ENCODE measurements at places on chromosomes 4 and X. TPM values are rescaled to one million over a fixed set of nuclear protein-coding genes. Genes with fewer than 3 reads are reported as not detected.

Gene MTNR1A
- total RNA-seq = not detected

Gene UBE2D3
- total RNA-seq = 398 TPM

Gene OTC
- total RNA-seq = not detected

DNA sequence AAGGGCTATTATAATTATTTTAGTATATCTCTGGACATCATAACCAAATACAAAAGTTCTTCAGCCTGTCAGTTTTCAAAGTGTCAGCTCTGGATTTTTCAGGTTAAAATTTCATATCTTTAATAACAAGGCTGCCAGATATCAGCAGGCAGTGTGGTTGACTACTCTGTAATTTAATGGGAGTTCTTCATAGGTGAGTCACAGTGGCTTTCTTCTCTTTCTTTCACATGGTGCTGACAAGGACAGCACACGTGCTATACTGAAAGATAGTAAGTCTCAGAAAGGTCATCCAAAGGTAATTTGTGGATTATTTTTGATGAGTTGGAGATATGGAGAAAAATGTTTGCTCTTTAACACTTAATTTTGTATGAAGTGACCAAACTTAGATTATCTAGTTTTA, 43.2 kb downstream of the GALNT7 start:
- peaks cover 53% of the 10 kb centered on the region for H3K4me1 ChIP-seq
- H3K27me3 ChIP-seq = no peaks in the 10 kb centered on the region
- no peak overlapping the region for H3K4me3 ChIP-seq

GRCh38 chr4:188015025-188015940, 19.7 kb downstream of the ZFP42 start:
- H3K27me3 ChIP-seq = no peaks in the 10 kb centered on the region
- no peaks in the 10 kb centered on the region for H3K36me3 ChIP-seq
- no peaks in the 10 kb centered on the region for H3K4me1 ChIP-seq
- no peak overlapping the region for H3K27ac ChIP-seq

DNA sequence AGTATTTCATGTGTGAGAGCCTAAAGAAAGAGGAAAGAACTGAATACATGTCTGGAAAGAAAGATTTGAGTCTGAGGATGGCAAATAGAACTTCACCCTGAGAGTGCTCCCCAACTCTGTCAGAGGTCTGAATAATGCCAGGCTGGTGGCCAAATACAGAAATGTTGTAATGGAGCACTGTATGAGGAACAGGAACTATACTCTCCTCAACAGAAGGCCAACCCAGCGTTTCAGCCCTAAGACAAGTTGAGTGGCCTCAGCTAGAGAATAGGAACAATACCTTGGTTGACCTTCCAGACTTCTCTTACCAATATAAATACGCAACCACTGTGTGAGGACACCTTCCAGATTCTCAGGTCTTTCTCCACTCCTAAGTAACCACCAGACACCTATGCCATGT, 94.5 kb upstream of the STIM2 start:
- H3K4me1 ChIP-seq = no peaks in the 10 kb centered on the region
- H3K27me3 ChIP-seq = no peaks in the 10 kb centered on the region
- DNase-seq = no peak
- H3K36me3 ChIP-seq = peaks cover 5% of the 10 kb centered on the region

DNA sequence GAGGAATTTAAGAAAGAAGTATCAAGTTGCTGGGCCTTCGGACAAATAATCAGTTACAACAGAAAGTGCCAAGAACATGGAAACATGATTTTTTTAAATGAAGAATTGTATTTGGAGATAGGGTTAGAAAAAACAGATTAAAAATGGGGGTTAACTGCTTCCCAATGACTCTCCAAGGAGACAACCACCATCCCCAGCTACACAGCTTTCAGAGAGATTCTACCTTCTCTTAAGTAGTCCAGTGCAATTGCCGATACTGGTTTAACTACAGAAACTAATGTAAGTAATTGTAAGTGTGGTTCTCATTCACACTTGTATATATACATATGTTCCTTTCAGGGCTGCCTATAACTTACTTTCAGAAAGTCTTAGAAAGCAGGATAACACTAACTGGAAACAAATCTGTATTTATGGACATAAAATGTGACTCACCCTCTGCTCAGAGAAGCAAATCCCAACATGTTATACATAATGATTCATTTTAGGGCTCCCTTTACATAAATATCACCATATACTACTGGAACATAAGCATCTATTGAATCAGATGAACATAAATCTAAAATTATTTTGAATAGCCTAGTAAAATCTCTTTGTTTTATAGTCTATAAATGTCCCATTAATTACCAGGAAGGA, 248.9 kb upstream of the UGT8 start:
- no peaks in the 10 kb centered on the region for H3K36me3 ChIP-seq
- H3K4me1 ChIP-seq = no peaks in the 10 kb centered on the region
- DNase-seq = no peak

GRCh38 chr4:138689187-138689586, 326.4 kb upstream of the NOCT start:
- no peaks in the 10 kb centered on the region for H3K27me3 ChIP-seq
- no peaks in the 10 kb centered on the region for H3K36me3 ChIP-seq
- no peak for DNase-seq
- H3K4me1 ChIP-seq = no peaks in the 10 kb centered on the region

GRCh38 chr4:3875466-3875865, 109.3 kb downstream of the ADRA2C start:
- H3K4me3 ChIP-seq = no peak overlapping the region
- no peak for DNase-seq
- peaks cover 19% of the 10 kb centered on the region for H3K4me1 ChIP-seq
- no peak overlapping the region for H3K27ac ChIP-seq

DNA sequence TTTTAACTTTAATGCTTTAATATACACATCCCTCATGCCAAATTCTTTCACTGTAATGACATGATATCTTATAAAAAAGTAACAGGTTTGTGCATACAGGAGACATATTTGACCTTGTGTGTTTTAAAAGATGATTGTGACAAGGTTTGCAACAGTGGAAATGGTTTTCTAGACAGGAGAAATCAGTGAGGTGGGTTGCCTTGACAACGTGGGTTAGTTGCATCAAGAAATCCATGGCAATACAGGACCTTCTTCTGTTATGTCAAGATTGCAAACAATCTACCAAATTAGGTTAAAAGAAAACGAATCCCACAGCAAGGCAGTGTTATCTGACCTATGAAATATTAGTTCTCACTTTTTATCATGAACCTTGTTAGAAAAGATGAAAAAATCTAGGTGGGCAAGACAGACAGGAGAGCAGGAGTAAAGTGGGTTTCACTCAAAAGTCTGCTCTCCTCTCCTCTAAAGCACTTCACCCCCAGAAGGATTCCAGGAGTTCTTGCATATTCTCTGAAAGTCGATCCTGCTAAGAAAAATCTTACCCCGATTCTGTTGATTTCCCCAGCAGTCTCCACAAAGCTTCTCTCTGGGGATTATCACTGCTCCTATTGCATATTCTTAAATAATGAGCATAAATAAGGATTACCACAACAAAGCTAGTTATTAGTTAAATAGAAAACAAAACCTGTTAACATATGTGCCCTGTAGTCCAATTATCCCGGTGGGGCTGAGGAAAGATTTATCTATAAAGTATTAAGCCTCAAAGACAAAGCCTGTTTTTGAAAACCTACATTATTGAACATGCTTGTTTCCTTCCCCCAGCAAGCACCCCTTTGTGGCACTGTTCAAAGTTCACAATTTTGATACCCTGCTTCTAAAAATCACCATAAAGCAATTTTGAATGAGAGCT, 71.0 kb downstream of the TMA16 start:
- H3K4me1 ChIP-seq = no peaks in the 10 kb centered on the region
- no peaks in the 10 kb centered on the region for H3K27me3 ChIP-seq
- no peak overlapping the region for H3K4me3 ChIP-seq
- H3K27ac ChIP-seq = no peak overlapping the region
- DNase-seq = no peak

GRCh38 chrX:124212622-124213021, 119.8 kb upstream of the TEX13D start:
- no peak for DNase-seq
- no peak overlapping the region for H3K4me3 ChIP-seq
- no peaks in the 10 kb centered on the region for H3K27me3 ChIP-seq
- no peaks in the 10 kb centered on the region for H3K4me1 ChIP-seq
- H3K36me3 ChIP-seq = no peaks in the 10 kb centered on the region
- no peak overlapping the region for H3K27ac ChIP-seq

DNA sequence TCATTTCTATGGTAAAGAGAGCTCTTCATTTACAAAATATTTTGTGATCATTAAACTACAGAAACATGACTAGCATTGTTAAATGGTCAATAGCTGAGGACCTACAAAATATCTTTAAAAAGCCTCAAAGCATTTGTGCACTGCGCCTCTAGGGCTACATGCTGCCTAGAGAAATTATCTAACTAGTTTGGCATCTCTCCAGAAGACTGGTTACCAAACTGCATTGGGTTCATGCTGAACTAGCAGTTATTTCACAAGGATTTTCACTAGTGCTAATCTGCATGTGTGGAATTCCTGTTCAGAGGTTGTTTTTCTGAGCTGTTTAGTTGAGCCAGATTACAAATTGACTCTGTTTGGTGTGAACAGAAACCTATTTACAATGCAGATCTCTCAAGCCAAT, 58.5 kb upstream of the PITX2 start:
- H3K4me1 ChIP-seq = no peaks in the 10 kb centered on the region
- no peak overlapping the region for H3K27ac ChIP-seq
- DNase-seq = no peak
- H3K4me3 ChIP-seq = no peak overlapping the region

DNA sequence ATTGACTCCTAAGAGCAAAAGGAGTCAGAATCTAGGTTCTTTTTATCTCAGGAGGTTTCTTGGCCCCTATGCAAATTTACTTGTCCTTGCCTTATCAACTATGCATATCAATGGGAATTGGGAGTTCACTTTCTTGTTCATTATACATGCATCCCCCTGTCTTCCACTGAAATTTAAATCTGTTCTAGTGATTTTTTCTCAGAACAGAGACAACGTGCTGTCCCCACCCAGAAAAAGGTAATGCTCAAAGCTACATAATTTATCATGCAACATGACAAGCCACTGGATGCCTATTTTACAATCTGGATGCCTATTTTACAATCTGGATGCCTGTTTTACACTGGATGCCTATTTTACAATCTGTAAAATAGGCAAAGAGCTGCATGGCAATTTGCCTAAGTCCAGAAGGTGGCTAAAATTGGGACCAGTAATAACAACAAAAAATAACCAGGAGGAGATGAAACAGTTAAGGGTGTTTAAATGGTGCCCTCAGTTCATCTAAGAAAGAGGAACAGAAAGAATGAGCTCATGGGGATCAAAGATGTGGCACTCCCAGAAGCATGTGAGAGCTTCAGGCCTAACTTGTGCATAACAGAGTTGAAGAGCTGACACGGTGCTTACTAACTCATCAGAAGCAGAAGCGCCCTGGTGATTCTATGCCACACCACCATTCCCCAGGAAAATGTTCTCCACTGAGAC, 537.8 kb upstream of the BOD1L1 start:
- no peaks in the 10 kb centered on the region for H3K27me3 ChIP-seq
- H3K4me1 ChIP-seq = peaks cover 4% of the 10 kb centered on the region
- no peak overlapping the region for H3K4me3 ChIP-seq
- no peaks in the 10 kb centered on the region for H3K36me3 ChIP-seq
- no peak overlapping the region for H3K27ac ChIP-seq

Measured in stomach (tissue), 19 donors.